G401 (cell line): ENCODE measurements at places on chromosomes 11 and 22. TPM values are rescaled to one million over a fixed set of nuclear protein-coding genes. Genes with fewer than 3 reads are reported as not detected.

- no peak for DNase-seq
These were observed 72.7 kb downstream of the SLC1A2 start for GRCh38 chr11:35346472-35347156.

DNA sequence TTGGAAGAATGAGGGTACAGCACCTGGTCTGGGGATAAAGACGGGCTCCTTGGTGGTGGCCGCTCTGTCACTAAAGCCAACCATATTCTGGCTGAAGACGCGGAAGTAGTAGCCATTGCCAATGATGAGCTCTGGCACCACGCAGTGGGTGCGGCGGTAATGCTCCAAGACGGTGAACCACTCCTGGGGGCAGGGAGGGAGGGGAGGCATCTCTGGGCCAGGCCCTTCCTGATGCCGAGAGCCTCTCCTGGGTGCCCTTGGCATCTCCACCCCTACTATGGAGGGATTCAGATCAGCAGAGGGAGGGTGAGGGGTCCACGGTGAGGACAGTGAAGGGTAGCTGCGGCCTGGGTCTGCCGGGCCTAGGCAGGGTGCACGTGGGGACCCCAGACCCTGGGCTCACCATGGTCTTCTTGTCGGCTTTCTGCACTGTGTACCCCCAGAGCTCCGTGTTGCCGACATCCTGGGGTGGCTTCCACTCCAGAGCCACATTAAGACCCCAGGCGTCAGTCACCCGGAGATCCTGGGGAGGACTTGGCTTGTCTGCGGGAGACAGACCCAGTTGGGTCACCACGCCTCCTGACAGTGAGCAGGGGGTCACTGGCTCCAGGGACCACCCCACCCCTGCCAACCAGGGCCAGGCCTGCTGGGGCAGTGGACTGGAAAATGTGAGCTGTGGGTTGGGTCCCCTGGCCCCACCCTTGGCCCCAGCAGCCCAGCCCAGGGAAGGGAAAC, 19.5 kb downstream of the MYBPC3 start:
- DNase-seq: no peak

DNA sequence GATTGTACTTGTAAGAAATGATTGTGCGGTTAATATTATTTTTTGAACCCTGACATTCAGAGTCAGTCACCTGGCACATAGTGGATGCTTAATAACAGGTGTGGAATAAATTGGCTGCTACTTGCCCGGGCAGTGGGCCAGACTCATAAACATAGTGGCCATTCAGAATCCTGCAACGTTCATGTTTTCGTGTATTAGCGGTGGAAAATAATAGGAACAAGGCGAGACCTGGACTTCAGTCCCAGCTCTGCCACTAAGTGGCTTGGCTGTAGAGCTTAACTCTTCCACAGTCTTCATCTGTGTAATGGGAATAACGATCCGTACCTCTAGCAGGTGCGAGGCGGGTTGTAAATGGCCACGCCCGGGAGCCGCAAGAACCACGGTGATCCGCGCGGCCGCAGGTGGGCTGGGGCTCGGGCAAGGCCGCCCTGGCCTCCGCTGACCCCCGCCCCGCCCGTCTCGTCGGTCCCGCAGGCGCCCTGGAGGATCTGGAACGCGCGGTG, 761 bp upstream of the TMEM25 start:
- peak; percentile 73 for DNase-seq

The PYGM gene
- total RNA-seq: 8.6 and 11.6 TPM in 2 replicates

DNA sequence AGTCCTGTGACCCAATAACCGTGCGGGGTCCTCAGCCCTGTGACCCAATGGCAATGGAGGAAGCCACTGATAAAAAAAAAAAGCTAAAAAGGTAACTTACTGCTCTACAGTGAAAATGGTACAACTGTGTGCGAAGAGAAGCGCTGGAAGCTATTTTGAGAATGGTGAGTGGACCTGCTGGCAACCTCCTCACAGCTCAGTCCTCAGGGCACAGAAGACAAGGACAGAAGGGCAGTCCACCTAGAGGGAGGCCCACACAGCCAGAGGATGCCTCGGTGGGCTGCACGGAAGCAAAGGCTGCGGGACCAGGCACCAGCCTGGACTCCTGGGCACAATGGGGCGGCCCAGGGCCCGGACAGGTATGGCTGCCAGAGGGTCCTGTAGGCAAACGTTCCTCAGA, 35.6 kb downstream of the BRD1 start:
- DNase-seq: no peak

The OR52I1 gene
- total RNA-seq: not detected in 2 replicates
